Mucosa of gallbladder (tissue), 1 donor: ENCODE measurements at places on chromosomes 7 and 10.

DNA sequence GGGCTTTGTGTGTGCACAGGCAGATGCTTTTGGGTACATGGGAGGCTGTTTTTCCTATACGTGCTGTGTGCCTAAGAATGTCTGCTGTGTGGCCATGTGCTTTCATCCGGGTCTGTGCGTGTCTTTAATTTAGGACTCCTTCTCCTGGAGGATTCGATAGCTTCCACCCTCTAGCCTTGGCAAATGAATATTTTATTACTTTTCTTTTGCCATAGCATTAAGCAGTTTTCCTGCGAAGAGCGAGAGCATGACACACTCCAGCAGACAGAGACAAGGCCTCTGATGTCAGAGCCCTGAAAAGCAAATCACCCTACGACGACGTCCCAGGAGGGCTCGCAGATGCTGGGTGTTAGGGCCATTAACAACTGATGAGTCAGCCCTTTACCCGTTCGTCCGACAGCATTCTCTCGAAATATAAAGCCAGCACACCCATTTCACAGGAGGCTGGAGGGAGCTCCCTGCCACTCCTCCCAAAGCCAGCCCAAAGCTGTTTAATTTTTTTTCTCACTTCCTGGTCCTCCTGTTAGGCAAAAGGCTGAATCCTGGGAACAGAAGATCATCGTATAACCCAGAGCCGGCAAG is 311.3 kb upstream of the ZMIZ1 start:
- no peak for DNase-seq

GRCh38 chr10:127405221-127405620 is 143.9 kb upstream of the NPS start:
- DNase-seq, result no peak

GRCh38 chr7:53740971-53741370 is 705.5 kb downstream of the POM121L12 start:
- DNase-seq, result no peak

GRCh38 chr7:2175514-2175913 is 57.2 kb downstream of the MAD1L1 start:
- peak; percentile 48 for DNase-seq

GRCh38 chr10:89237849-89238248 is 13.7 kb downstream of the LIPA start:
- no peak for DNase-seq

DNA sequence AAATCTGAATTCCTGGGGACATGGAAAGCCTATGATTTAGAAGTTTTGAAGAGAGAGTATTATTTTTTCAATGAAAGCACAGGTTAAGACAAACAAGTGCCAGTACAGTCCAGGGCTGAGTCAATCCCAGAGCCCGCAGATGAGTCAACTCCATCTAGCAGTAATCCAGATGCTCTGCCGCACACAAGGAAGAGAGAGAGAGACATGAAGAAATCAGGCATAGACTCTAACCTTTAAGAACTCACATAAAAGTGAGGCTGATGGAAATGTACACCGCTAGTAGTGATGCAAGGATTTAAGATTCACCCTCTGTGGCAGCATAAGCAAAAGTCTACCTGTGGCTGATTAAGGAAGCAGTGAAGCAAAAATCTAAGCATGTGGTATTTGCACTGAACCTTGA is 651.5 kb downstream of the TNS3 start:
- no peak for DNase-seq

DNA sequence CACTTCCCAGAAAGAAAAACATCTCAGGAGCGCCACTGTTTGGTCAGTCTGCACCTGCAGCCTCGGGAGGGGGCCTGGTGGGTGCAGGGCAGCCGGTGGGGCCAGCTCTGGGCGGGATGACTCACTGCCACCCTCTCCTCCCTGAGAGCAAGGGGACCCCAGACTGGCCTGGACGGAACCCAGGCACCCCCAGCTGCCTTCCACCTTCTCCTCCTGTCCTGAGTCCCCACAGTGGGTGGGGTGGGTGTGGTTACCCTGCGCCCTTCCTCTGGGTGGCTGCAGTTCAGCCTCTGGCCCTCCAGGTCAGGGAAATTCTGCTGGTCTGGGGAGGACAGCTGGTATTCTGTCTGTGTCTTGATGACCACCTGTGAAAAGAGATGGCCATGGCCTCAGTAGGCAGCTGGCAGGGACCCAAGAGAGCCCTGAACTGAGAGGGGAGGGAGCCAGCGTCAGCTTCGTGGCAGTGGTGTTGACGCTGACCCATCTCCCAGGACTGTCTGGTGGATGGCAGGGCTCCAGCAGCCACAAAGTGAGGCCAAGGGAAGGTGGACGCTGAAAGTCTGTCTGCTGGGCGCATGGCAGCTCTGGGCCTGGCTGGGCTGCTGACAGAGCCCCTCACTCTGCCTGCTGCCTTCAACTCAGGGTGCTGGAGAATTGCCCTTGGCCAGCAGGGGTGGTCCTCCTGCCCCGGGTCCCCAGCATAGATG is 8.9 kb downstream of the CALY start:
- no peak for DNase-seq

DNA sequence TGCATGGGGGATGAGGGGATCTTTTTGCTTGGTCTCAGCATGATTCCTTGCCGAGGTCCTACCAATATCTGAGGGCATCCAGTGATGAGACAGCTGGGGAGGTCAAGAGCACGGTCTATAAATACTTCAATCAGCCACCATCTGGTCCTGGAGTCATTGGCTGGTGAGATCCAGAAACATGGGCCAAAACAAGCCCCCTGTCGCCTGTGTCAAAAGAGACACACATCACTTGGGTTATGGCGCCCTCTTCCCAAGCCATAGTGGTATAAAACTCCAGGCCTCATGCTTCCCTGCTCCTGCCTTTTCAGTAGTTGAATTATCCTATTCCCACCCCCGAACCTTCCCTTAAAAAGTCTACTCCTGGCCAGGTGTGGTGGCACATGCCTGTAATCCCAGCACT is 60.9 kb downstream of the SLC35B4 start:
- DNase-seq, result no peak

GRCh38 chr7:158373476-158374133 is 214.0 kb downstream of the PTPRN2 start:
- no peak for DNase-seq

- DNase-seq, result no peak
Observed at GRCh38 chr10:74575912-74576311, 250.5 kb upstream of the KAT6B start.

- no peak for DNase-seq
Observed at GRCh38 chr7:35498416-35498815, 196.5 kb downstream of the HERPUD2 start.
